ENCODE measurements at places on chromosomes 7 and 10. TPM values are rescaled to one million over a fixed set of nuclear protein-coding genes. Genes with fewer than 3 reads are reported as not detected.
A peak's percentile ranks its signal among the peaks of the same experiment; 100 is the strongest.

Gene SPDYE8
- total RNA-seq = not detected

DNA sequence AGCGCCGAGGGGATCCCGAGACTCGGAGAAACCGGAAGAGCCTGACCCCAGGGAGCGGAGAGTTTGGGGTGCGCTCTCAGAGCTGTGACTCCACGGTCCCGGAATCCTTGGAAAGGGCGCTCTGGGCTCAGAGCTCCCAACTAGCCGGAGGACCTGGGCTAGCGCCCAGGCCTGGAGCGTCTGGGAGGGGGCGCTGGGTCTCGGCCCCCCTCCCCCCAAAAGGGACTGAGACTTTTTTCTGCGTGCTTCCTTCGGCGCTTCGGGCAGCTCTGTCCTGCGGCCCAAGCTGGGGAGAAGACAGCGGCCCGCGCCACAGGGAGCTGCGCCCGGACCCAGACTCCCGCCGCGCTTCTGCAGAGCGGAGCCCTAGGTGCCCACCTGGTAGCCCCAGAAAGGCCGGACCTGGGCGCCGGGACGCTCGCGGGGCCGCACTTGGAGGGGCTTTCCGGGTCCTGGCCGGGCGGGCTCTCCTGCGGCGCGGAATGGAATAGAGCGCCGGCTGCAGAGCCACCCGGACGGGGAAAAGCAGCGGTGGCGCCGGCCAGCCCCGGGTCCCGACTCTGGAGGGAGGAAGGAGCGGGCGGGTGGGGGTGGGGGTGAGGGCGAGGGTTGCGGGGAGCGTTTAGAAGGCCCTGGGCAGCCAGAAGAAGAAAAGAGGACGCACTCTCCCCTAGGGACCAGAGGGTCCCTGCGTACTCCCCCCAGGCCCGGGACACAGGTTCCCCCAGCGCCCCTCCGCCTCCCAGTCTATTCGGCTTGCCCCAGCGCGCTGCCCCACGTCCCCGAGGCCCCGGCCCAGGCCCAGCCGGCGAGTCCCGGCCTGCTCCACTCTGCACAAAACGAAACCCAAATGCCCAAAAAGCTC is 4.7 kb downstream of the ZNF503 start:
- peak; percentile 76 for DNase-seq

DNA sequence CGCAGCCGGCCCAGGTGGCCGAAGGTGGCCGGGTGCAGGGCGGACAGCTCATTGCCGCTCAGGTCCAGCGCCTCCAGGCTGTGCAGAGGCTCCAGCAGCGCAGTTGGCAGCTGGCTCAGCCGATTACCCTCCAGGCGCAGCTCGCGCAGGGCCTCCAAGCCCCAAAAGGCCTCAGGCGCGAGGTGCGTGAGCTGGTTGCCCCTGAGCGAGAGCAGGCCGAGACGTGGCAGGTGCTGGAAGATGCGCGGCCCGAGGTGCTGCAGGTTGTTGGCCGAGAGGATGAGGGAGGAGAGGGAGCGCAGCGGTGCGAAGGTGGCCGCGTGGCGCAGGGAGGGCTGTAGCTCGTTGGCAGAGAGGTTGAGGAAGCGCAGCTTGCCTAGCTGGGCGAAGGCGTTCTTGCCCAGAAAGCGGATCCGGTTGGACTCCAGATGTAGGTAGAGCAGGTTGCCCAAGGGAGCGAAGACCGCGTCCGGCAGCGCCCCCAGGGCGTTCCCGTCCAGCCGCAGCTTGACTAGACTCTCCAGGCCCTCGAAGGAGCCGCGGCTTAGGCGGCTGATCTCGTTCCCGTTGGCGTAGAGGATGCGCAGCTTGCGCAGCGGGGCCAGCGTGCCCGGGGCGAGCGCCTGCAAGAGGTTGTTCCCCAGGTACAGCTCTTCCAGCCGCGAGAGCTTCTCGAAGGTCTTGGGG is 923 bp downstream of the TRIL start:
- peak; percentile 73 for DNase-seq

DNA sequence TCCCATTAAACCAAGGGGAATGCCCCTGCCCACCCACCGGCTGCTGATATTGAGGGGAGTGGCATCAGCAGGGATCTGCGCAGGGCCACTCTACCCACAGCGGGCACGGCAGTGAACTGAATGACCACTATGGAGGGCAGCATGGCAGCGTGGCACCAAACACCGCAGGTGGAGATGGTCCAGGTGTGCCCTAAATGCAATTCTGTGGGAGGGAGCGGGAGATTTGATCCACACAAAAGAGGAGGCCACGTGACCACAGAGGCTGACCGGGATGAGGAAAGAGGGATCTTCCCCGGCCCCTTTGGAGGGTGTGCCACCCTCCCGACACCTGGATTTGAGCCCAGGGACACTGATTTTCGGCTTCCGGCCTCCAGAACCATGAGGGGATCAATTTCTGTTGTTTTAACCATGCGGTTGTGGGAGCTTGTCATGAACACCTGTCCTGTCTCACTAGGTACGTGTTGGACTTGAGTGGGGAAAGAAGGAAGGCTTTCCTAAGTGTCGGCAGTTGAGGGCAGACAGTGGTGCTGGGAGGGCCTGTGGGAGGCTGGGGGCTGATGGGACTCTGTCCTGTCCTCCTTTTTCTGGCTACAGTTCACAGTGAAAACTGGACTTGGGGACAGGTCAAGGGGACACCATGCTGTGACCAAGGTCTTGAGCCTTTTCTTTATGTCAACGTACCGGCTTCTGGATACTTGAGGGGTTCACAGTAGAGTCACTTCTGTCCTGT is 66.1 kb downstream of the CFAP46 start:
- no peak for DNase-seq

Gene POU6F2
- total RNA-seq = 2.9 TPM

Gene ATE1
- total RNA-seq = 47.7 TPM

GRCh38 chr7:1537535-1538412 is 7.3 kb downstream of the MAFK start:
- peak; percentile 92 for DNase-seq

- no peak for DNase-seq
These were observed 338.4 kb downstream of the GLRX3 start for GRCh38 chr10:130474591-130474990.

DNA sequence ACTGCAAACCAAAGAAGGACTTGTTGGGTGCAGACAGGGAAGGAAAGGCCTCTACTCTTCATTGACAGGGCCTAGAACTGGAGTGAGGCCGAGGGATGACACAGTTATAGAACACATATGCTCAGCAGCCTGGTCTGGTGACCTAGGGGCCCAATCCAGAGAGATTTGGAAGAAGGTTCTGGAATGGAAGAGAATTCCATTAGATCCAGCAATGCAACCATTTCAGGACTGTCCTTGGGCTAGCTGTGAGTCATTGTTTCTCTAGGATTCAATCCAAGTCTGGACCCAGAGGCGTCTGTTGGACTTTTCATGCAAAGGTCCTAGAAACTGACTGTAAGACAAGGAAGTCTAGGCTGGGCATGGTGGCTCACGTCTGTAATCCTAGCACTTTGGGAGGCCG is 59.2 kb downstream of the WIPF3 start:
- no peak for DNase-seq

DNA sequence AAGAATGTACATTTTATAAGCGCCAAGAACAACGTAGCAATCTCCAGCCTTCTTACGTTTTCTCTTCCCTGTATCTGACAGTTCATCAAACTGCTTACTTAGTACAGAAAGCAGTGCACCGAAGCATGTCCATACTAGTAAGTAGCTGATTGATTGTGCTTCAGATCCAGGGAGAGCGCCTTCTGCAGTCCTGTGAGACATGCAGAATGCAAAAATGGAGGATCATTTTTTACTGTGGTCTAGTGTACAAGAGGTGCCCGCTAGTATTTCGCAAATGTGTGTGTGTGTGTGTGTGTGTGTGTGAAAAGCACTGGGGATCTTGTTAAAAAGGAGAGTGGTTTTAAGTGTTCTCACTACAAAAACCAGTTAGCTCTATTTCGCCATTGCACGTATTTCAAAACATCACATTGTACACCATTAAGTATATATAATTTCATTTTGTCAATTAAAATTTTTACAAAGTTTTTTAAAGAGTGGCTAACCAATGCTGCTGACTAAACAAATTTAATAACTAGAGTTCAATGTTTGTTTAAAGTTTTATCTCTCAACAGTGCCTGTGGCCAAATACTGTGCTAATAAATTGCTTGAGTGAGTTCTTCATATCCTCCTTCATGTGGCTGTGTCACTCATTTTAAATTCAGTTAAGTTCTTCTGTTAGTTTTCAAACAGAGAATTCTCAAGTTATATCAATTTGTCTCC is 99.6 kb downstream of the ZMYND11 start:
- DNase-seq = no peak

Gene CDK6
- total RNA-seq = 9.0 TPM

DNA sequence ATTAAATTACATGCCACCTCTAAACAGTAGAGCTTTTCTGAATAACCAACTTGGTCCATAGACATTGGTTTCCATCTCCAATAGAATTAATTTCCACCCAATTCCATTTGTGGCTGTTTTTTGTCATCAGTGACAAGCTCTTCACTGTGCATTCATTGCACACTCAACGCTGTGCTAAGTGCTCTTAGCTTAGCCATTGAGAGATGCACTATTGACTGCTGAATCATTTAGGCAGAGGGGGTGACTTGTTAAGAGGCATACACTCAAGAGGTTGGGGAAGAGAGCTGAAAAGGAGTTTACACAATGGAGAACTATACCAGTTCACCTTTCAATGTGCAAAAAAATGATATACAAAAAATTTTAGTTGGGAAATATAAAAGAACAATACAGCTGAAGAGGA is 31.9 kb upstream of the CBLL1 start:
- no peak for DNase-seq

GRCh38 chr10:113030453-113030852 is 80.4 kb downstream of the TCF7L2 start:
- DNase-seq = no peak

Gene SAMD9
- total RNA-seq = 4.5 TPM
